ENCODE measurements at places on chromosomes 5 and 9.

DNA sequence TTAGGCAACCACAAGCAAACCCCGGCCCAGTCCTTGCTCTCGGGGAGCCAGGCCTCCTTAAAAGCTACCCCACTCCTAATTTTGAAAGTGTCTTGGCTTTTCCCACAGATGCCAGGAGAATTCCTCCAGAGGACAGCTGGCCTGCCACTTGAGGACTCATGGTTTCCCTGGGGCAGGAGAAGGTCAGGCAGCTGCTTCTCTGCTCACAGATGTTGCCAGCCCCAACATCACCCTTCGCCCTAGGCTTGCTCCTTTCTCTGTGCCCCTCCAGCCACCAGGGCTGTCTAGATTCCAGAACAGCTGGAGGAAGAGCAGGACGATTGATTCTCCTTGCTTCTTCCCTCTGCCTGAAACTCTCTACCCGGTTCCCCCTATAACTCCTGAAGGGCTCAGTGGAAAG, 8.5 kb downstream of the GGTA1 start:
- DNase-seq, result no peak

- no peak for DNase-seq
Observed at GRCh38 chr5:5767286-5767928, 344.9 kb downstream of the ICE1 start.

GRCh38 chr5:75277463-75277862, 40.8 kb upstream of the ANKRD31 start:
- DNase-seq, result no peak

DNA sequence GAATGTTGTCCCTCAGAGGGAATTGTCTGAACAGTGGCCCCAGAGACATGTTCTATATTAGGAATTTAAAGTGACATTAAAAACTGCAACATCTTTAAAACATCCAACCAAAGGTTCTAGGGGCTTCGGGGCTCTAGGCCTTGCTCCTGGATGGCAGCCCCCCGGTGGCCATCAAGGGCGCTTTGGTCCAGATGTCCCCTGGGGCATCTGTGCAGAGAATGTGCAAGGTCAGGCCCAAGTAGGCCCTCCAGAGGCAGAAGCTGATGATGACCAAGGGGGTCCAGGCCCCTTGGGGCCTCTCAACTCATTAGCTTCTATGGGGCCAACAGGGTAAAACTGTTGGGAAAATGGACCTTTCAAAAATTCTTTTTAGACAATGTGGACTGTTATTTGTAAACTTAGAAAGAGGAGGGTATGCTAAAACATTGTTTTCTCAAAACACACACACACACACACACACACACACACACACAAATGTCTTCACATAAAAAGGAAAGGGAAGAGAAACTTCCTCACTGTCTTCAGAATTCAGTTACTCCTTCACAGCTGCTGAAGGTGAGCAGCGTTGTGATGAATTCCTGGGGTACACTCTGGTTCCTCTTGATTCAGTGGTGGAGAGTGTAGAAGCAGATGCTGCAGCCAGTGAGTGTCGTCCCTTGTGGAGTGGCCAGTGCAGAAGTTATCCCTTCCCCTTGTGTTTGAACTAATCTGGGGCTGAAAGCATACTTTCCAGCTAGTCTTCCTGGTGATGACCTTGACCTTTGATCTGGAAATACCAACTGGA, 125.2 kb downstream of the WDR41 start:
- no peak for DNase-seq

DNA sequence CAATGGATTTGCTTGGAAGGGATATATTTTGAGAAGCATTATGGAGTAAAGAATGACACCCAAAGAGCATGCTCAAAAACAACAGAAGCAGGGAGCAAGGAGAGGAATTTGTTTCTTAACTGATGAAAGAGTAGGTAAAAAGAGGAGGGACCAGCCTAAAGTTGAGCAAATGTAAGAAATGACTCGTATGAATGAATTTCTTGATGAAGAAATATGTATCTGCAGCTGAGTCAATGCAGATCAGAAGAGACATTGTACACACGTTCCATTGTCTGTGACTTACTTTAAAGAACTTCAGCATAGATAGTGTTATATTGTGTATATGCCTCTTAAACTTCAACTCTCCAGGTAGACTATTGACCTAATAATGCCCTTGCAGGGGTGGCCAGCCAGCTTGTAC, 112.7 kb upstream of the NREP start:
- no peak for DNase-seq

GRCh38 chr9:38467404-38467803, 43.1 kb upstream of the IGFBPL1 start:
- DNase-seq, result no peak

GRCh38 chr5:9707732-9708462, 77.7 kb upstream of the TAS2R1 start:
- DNase-seq, result no peak

DNA sequence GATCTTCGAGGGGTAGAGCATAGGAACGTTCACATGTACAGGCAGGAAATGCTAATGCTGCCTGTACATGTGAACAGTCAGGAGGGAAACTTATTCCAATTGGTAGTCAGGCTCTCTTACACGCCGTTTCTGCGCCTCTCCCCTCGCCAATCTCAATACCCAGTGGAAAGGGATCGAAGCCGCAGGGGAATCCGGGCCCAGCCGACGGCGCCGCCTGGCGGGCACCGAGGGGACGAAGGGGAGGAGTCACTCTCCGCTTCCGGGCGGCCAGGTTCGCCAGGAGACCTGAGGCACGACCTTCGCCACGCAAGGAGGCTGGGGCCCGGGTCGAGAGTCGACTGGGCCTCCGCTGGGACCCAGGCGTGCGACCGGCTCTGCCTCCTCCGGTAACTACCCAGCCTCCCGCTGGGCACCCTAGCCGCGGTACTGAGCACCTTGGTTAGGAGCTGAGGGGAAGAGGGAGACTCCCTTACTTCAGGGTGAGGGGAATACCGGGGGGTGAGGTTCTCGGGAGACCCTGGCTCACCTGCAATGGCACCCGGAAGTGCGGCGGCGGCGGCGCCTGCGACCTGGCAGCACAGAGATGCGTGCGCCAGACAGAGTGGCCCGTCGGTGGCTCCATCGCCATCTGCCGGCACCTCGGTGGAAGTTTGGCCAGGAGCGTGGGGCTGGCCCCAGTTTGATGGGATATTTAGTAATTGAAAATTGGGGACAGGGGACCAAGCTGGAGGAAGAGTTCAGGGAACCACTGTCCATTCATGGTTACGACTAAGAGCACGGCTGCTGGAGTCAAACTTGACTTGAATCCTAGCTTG, at the start of gene PIGO:
Gene PIGO (minus strand): TSS at position 557 of the 815 bp plus-strand sequence. CDS start 1,026 bp downstream, outside the sequence.
- DNase-seq, result peak; percentile 82

- no peak for DNase-seq
Observed at GRCh38 chr5:21910731-21911130, 942.4 kb downstream of the CDH12 start.

DNA sequence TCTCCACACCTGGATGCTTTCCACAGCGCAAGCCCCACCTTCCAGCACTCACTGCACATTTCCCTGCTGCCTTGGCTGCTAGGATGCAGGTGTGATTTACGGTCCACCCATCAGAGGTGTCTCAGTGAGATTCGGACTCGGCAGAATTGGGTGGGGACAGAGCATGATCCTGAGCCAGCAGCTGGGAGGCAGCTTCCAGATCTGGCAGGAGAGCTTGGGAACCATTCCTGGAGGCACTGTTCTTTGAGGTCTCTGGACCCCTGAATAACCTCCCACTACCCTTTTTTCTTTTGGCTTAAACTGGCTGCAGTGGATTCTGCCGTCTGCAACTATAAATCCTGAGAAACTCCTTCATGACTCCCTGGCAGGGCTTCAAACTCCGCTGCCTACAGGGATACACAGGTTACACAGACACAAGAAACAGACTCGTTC, 99.6 kb upstream of the PHYKPL start:
- no peak for DNase-seq

DNA sequence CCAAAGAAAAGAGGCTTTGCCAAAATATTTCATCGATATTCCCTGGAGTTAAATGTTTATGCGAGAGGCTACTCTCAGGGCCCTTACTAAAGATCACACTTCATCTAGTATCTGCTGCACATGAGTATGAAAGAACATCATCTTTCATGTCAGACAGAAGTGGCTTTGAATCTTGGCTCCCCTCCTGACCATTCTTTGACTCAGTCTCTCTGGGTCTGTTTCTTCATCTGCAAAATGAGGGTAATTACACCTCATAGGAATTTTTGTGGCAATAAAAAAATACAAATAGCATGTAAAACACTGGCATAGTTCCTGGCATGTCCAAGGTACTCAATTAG, 58.1 kb downstream of the SLIT3 start:
- no peak for DNase-seq

DNA sequence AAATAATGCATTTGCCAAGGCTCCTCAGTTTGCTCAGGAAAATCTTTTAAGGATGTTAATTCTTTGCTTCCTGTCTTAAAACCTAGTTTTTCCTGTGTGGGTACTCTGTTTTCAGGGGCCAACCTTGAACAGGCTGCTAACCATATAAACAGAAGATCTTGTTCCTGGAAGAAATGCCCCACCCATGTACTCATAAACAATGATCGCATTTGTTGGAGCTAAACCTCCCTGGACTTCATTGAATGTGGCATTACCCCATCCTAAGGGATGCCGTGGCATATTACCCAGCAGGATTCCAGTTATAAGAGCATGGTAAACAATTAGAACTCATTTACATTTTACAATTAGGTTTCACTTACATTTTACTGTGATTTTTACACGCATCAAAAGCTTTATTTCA, 436.0 kb downstream of the ZNF608 start:
- DNase-seq, result no peak

- DNase-seq, result no peak
Observed at GRCh38 chr9:115668521-115668920, 485.1 kb upstream of the PAPPA start.

DNA sequence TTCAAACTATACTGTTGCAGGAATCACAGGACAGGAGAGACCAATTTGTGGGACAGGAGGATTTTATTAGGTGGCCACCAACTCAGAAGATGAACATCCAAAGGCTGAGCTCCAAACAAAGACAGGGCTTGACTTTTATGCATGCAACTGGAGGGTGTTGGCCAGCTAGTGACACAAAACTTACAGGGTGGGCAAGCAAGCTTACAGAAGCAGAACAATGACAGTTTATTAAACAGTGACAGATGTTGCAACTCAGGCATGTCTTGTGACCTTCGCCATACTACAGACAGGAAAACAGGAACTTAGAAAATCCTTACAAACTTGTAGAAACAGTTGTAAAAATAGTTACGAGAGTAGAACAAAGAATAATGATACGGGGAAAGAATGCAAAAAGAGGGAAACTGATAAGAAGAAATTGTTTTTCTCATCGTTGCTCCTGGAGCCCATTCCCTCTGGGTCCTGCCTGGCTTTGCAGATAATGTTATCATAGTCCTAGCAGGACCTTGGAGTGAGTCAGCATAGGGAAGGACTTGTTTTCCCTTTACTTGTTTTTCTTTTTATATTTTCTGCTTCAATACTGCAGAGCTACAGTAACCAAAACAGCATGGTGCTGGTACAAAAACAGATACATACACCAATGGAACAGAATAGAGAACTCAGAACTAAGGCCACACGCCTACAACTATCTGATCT, 2083.0 kb upstream of the ACO1 start:
- DNase-seq, result no peak

DNA sequence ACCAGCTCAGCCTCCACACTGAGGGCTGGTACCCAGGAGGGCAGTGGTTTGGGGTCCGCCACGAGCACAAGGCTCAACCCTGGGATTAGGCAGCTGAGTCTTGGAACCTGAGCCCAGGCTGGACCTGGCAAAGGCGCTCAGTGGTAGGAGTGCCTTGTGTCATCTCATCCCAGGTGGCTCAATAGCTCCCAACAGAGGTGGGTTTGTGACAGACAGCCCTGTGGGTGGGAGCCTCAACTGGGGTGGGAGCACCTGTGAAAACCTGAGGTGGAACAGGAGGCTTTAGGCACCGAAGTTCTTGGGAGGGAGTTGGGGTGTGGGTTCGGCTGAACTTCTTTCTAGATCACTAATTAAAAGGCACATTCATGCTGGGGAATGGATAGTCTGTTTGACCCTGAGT, 35.2 kb upstream of the SMU1 start:
- DNase-seq, result no peak

GRCh38 chr9:88235615-88236014, 97.3 kb upstream of the SPATA31C2 start:
- DNase-seq, result no peak

DNA sequence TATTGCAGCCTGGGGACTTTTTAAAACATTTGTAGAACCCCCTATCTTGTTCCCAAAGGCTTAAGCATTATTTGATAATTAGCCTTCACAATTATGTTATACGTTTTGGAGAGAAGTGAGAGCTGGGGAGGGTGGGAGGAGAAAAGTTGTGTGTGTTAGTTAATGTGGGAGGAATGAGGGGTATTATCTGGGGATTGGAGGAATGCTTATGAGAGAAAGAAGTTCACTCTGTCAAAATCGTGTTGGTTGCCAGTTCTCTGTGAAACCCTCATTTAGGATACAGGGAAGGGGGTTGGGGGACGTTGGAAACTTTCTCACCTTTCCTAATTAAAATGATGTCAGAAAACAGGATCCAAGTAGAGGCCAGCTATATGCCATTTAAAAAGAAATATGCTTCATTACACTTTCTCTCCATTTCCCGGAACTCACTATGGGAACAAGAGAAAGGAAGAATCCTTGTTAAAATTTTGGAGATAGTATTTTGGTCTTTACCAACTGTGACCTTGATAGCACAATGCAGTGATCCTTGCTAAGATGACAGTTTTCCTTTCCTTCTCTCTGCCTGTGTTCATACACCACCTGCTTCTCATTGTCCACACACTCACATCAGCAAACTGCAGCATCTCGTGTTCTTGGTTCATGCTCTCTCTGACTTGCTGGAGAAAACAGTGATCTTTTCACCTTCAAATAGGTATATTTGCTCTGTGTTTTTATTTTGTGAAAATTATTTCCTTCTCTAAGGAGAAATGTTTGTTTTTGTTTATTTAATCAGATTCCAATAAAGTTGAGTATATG, 336.7 kb upstream of the CLINT1 start:
- no peak for DNase-seq

DNA sequence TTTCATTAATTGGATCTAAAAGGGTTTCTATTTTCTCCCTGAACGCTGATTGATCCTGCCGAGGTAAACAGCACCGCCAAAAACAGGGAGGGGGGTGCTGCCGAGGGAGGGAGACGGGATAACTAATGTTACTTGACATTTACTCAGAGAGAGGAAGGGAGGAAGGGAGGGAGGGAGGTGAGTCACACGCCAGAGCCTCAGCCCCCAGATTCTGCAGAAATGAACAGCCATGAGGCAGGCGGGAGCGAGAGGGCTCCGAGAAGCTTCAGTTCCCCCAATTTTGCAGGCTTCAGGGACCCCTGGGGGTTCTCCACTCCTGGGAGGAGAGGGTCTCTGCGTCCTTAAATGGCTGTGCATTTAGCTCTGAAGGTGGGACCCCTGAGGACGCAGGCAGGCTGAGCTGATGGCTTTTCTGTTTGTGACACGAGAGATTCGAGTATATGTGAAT, 59.1 kb upstream of the IER5L start:
- DNase-seq, result no peak
